Neural crest cell (in vitro differentiated cells): ENCODE measurements at places on chromosomes 3 and 15. TPM values are rescaled to one million over a fixed set of nuclear protein-coding genes. Genes with fewer than 3 reads are reported as not detected.

- no peaks in the 10 kb centered on the region for H3K27me3 ChIP-seq
- no peak for DNase-seq
- H3K4me1 ChIP-seq: peaks cover 4% of the 10 kb centered on the region
- H3K4me3 ChIP-seq: no peak overlapping the region
Measured at GRCh38 chr15:91896341-91897055, 43.0 kb downstream of the SLCO3A1 start.

- DNase-seq: no peak
- no peaks in the 10 kb centered on the region for H3K4me1 ChIP-seq
- no peaks in the 10 kb centered on the region for H3K27me3 ChIP-seq
- H3K36me3 ChIP-seq: peaks cover 3% of the 10 kb centered on the region
Measured at GRCh38 chr15:60352525-60352924, 45.3 kb downstream of the ANXA2 start.

The LNP1 gene
- 6.9 TPM in 2 replicates for total RNA-seq

DNA sequence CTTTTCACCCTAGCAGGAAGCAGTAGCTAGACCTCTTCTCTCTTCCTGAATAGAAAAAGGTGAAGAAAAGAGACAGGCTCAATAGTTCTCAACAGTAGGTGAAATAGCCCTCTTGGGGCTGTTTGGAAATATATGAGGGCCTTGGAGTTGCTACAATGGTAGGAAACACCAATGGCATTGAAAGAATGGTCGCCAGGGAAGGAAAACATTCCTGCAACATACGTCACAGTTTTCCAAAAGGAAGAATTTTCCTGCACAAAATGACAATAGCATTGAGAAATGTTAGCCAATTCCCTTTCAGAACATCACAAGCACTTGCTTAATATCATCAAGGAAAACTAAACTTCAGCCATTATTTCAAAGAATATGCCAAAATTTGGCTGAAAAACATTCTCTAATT lies 484.5 kb downstream of the IGSF11 start:
- no peak overlapping the region for H3K4me3 ChIP-seq
- peaks cover under 1% of the 10 kb centered on the region for H3K4me1 ChIP-seq
- no peaks in the 10 kb centered on the region for H3K27me3 ChIP-seq

DNA sequence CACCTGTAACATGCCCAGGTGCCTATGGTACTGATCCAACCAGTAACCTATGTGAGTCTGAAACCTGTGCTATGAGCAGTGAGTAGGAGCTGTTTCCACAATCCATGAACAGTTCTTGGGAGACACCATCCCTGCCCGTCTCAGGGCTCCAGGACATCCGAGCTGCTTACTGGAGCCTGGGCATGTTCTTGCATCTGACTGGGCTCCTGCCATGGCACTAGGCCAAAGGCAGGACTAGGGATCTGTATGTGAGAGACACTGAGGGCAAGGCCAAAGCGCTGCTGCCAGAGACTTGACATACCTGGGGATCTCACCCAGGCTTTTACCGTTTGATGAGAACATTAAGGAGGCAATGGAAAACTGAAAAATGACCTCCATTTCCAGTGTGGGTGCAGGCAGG lies 59.8 kb downstream of the WDR76 start:
- H3K4me1 ChIP-seq: no peaks in the 10 kb centered on the region
- H3K27me3 ChIP-seq: no peaks in the 10 kb centered on the region
- no peak overlapping the region for H3K4me3 ChIP-seq
- peaks cover 16% of the 10 kb centered on the region for H3K36me3 ChIP-seq
- no peak for DNase-seq
- H3K27ac ChIP-seq: no peak overlapping the region

The ADAMTS9 gene
- total RNA-seq: 13.8 and 15.1 TPM in 2 replicates

- peak overlapping the region; percentile 91 for H3K27ac ChIP-seq
- peak overlapping the region; percentile 16 for H3K4me3 ChIP-seq
- H3K36me3 ChIP-seq: peaks cover 9% of the 10 kb centered on the region
- no peak for DNase-seq
- peaks cover 69% of the 10 kb centered on the region for H3K4me1 ChIP-seq
- no peaks in the 10 kb centered on the region for H3K27me3 ChIP-seq
Measured at GRCh38 chr15:93314245-93314644, 225.2 kb upstream of the RGMA start.

The ST3GAL6 gene
- 16.0 and 17.9 TPM in 2 replicates for total RNA-seq

DNA sequence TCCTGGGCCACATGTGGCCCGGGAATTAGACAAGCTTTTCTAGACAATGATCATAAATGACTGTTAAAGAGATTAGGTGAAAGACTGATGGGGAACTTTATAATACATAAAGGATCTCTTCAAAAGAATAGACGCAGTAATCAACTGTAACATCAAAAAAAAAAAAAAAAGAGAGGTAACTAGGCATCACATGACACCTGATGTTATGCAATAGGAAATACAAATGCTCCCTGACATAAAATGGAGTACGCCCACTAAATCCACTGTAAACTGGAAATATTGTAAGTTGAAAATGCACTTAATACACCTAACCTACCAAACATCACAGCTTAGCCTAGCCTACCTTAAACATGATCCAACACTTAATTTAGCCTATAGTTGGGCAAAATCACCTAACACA lies 27.2 kb downstream of the GSK3B start:
- H3K27ac ChIP-seq: no peak overlapping the region
- H3K4me1 ChIP-seq: peaks cover 10% of the 10 kb centered on the region
- H3K27me3 ChIP-seq: no peaks in the 10 kb centered on the region
- no peak for DNase-seq

DNA sequence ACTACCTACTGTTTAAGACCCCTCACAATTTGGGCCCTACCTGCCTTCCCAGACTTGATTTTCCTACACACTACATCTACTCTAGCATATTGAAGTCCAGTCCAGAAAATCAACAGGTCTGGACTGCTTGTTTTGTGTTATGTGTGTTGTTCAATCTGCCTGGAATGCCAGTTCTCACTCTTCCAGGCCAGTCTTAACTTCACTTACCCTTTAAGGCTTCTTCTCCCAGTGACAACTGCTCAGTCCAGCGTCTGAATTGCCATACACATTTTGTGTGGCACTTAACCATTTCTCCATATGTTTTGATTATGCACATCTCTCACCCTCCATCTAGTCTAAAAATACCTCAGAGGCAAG lies 1.1 kb downstream of the TICRR start:
- no peak for DNase-seq
- peak overlapping the region; percentile 54 for H3K27ac ChIP-seq
- H3K27me3 ChIP-seq: no peaks in the 10 kb centered on the region
- peaks cover 8% of the 10 kb centered on the region for H3K36me3 ChIP-seq
- H3K4me3 ChIP-seq: peak overlapping the region; percentile 91

DNA sequence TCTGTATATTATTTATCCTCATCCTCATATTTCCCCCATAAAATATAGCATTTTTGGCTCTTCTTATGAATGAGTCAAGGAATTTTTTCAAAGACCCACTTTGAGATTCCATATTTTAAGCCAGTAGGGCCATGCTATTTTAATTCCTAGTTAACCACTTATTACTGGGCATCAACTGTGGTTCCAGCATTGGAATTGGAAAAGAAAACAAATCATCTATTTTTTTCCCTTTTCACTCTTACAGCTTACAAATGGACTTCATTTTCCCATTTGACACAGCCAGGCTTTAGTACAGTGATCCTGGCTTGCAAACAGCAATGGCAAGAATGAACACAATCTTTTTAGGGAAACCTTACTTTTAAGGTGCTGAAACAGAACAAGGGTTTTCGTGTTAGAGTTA lies 19.4 kb upstream of the PLCL2 start:
- no peaks in the 10 kb centered on the region for H3K4me1 ChIP-seq
- H3K4me3 ChIP-seq: no peak overlapping the region
- no peaks in the 10 kb centered on the region for H3K36me3 ChIP-seq
- H3K27me3 ChIP-seq: no peaks in the 10 kb centered on the region
- no peak overlapping the region for H3K27ac ChIP-seq
- no peak for DNase-seq

GRCh38 chr15:63015618-63016017 lies 26.9 kb upstream of the TPM1 start:
- no peaks in the 10 kb centered on the region for H3K27me3 ChIP-seq
- H3K27ac ChIP-seq: no peak overlapping the region
- H3K4me3 ChIP-seq: no peak overlapping the region
- DNase-seq: no peak

DNA sequence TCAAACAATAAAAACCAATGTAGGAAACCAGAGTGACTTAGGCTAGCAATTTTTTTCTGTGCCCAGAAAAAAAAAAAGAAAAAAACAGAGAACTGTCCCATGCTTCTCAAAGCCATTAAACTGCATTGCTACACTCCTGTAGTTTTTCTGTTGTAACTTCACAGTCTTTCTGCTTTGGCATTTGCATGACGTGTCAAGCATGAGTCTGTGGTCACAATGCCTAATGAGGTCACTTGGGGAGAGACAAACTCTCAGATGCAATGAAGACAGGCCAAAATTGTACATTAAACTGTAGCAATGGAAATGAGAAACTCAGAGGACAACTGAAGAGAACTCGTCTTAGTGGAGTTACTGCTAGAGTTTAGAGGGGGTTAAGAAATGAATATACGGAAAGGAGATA lies 30.8 kb downstream of the CCDC80 start:
- no peak overlapping the region for H3K4me3 ChIP-seq
- peak overlapping the region; percentile 9 for H3K27ac ChIP-seq
- peaks cover 5% of the 10 kb centered on the region for H3K36me3 ChIP-seq
- H3K4me1 ChIP-seq: peaks cover 57% of the 10 kb centered on the region

The C3orf22 gene
- not detected in 2 replicates for total RNA-seq

- peaks cover 11% of the 10 kb centered on the region for H3K4me1 ChIP-seq
- peaks cover 2% of the 10 kb centered on the region for H3K27me3 ChIP-seq
- no peak overlapping the region for H3K27ac ChIP-seq
- H3K36me3 ChIP-seq: peaks cover 18% of the 10 kb centered on the region
- H3K4me3 ChIP-seq: peak overlapping the region; percentile 27
- DNase-seq: no peak
Measured at GRCh38 chr3:41247055-41248004, 48.0 kb downstream of the CTNNB1 start.

- H3K4me3 ChIP-seq: peak overlapping the region; percentile 87
- DNase-seq: peak; percentile 21
- peaks cover 40% of the 10 kb centered on the region for H3K4me1 ChIP-seq
Measured at GRCh38 chr3:43997788-43998369, 243.8 kb upstream of the TOPAZ1 start.

The MYO9A gene
- total RNA-seq: 31.3 and 33.6 TPM in 2 replicates

DNA sequence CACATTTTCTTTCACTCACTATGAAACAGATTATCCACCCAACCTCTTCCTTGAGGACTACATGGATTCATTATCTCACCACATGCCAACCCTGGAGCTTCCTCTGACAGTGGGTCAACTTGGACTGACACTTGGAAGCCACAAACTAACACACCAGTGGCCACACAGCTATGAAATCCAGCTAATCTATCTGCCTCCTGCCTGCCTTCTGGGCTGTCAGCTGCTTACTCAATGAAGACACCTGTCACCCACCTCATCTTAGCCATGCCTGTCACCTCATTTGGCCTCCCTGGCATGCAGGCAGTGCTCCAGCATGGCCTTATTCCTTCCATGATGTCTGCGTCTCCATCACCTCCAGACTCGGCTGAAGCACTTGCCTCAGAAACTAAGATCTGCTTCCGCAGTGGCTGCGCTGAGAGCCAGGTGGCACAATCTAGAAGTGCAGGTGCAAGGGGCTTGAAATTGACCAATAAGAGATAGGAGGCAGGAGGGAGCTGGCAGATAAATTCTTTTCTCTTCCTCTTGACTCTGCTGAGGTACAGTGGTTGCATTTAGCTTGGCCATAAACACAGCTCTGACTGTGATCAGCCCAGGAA lies 105.2 kb upstream of the RNF7 start:
- H3K4me3 ChIP-seq: no peak overlapping the region
- no peaks in the 10 kb centered on the region for H3K4me1 ChIP-seq
- H3K27ac ChIP-seq: no peak overlapping the region
- no peaks in the 10 kb centered on the region for H3K36me3 ChIP-seq
- DNase-seq: no peak

The RAD18 gene
- 34.2 and 36.3 TPM in 2 replicates for total RNA-seq

- peaks cover 7% of the 10 kb centered on the region for H3K36me3 ChIP-seq
- H3K27me3 ChIP-seq: peaks cover 30% of the 10 kb centered on the region
- peak within 1 kb of the TSS; percentile 95 for H3K4me3 ChIP-seq
- H3K4me1 ChIP-seq: peaks cover 20% of the 10 kb centered on the region
- no peak within 1 kb of the TSS for H3K27ac ChIP-seq
Measured at GRCh38 chr15:64151727-64152506, at the start of gene SNX22. TSS of gene SNX22 (plus strand) at chr15:64151731. CDS start at chr15:64151776, 45 bp downstream.

- peak; percentile 79 for DNase-seq
- H3K4me1 ChIP-seq: no peaks in the 10 kb centered on the region
- H3K36me3 ChIP-seq: no peaks in the 10 kb centered on the region
- peaks cover 9% of the 10 kb centered on the region for H3K27me3 ChIP-seq
- H3K27ac ChIP-seq: no peak overlapping the region
- H3K4me3 ChIP-seq: no peak overlapping the region
Measured at GRCh38 chr15:40421246-40422157, 15.9 kb downstream of the IVD start.

- H3K4me1 ChIP-seq: peaks cover 5% of the 10 kb centered on the region
- no peak for DNase-seq
- H3K27me3 ChIP-seq: no peaks in the 10 kb centered on the region
- H3K36me3 ChIP-seq: no peaks in the 10 kb centered on the region
- H3K4me3 ChIP-seq: no peak overlapping the region
Measured at GRCh38 chr15:45729141-45729540, 94.3 kb downstream of the SQOR start.

The PHLDB2 gene
- 45.8 and 49.0 TPM in 2 replicates for total RNA-seq

The LDHAL6B gene
- total RNA-seq: not detected in 2 replicates

- peaks cover 3% of the 10 kb centered on the region for H3K27me3 ChIP-seq
- no peak overlapping the region for H3K4me3 ChIP-seq
- peaks cover 26% of the 10 kb centered on the region for H3K4me1 ChIP-seq
Measured at GRCh38 chr3:13092621-13093617, 19.7 kb upstream of the IQSEC1 start.

- H3K36me3 ChIP-seq: no peaks in the 10 kb centered on the region
- H3K27ac ChIP-seq: peak overlapping the region; percentile 40
- DNase-seq: no peak
- peaks cover 6% of the 10 kb centered on the region for H3K4me1 ChIP-seq
- no peaks in the 10 kb centered on the region for H3K27me3 ChIP-seq
Measured at GRCh38 chr15:48040166-48040817, 80.5 kb upstream of the SLC24A5 start.

- H3K27ac ChIP-seq: no peak within 1 kb of the TSS
- peaks cover 100% of the 10 kb centered on the region for H3K27me3 ChIP-seq
- H3K36me3 ChIP-seq: no peaks in the 10 kb centered on the region
Measured at GRCh38 chr15:79282371-79283251, at the start of gene ANKRD34C. TSS of gene ANKRD34C (plus strand) at chr15:79282722. CDS start at chr15:79293285, 10,563 bp downstream.

GRCh38 chr15:86624261-86625036 lies 544.8 kb downstream of the AGBL1 start:
- H3K27me3 ChIP-seq: no peaks in the 10 kb centered on the region
- DNase-seq: peak; percentile 14
- H3K27ac ChIP-seq: no peak overlapping the region
- H3K4me1 ChIP-seq: peaks cover 11% of the 10 kb centered on the region
- no peaks in the 10 kb centered on the region for H3K36me3 ChIP-seq
- H3K4me3 ChIP-seq: no peak overlapping the region
